C1 segment of cervical spinal cord (tissue), 14 donors: ENCODE measurements at places on chromosomes 5 and 9.

DNA sequence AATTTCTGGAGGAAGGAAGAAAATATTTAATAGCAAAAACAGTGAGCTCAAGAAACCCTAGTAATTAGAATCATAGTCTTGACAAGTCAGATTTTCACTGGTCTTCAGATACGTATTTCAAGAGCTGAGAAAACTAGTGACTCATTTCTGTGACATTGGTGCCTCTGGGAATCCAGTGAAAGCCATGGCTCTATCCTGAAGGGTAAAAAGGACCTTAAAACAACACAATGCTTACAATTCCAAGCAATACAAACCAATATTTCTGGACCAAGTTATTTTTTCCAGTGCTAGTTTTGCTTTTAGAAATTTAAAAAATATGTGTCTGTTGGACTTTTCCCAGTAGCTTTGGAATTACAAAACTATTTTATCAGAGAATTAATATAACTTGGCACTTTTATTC is 140.3 kb downstream of the LPAR1 start:
- DNase-seq, result no peak

DNA sequence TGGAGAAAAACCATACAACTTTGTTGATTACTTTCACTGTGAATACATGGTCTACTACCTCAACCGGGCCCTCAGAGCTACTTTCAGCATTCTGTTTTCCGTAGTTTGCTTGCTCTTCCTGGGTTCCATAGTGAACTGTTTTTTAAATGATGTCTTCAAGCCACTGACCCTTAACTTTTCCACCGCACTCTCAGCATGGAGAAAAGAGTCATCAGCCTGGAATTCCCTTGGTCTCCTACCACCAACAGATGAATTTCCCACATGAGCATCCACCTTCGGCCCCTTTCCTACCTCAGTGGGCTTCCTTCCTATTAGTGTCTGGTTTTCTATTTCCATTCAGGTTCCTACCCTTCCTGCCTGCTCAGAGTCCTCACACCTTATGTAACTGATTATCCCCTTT is 135.9 kb upstream of the ADAMTSL1 start:
- no peak for DNase-seq

DNA sequence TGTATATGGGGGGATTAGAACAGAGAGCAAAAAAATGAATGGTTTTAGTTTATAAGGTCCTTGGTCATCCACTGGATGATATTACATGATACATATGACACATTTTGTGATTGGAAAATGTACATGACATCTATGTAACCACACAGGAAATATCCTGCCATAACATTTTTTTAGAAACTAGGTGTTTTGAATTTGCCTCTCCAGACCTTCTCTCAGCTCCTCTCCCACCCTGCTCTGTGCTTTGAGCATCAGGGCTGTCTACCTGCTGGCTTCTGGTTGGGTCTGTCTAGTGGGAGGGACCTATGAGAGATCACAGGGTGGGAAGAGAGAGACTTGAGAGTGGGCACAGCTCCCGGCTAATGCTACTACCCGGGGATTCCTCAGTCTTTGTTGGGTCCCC is 24.4 kb downstream of the AKNA start:
- DNase-seq, result no peak

DNA sequence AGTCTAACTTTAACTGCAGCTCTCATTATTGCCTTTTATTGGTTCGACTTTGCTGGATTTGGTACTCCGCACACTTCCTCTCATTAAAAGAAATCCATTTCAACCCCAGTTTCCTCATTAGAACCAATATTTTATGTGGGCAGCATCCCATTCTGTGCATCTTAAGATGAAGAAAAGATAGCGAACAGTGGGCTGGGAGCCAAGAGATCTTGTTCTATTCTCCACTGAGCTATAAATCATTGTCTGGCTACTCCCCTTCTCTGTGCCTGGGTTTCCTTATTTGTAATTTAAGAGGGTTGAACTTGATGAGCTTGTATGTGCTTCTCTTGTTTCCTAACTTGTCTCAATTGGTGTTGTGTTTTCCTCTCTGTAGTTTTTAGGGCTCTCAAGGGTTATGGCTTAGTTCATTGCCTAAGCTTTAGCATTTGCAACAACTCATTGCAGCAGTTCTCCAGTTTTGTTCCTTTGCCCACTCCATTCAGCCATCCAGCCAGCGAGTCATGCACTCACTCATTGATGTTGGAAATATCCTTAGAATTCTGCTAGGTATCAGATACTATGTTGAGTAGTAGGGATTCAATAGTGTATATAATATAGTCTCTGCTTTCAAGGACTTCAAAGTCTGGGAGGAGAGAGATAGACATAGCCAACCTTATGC is 273.3 kb upstream of the TNC start:
- DNase-seq, result no peak

- no peak for DNase-seq
These were observed 48.9 kb upstream of the TTC23L start for GRCh38 chr5:34790069-34790468.

GRCh38 chr5:95519681-95520080 is 35.1 kb downstream of the SKIC3 start:
- DNase-seq, result no peak

DNA sequence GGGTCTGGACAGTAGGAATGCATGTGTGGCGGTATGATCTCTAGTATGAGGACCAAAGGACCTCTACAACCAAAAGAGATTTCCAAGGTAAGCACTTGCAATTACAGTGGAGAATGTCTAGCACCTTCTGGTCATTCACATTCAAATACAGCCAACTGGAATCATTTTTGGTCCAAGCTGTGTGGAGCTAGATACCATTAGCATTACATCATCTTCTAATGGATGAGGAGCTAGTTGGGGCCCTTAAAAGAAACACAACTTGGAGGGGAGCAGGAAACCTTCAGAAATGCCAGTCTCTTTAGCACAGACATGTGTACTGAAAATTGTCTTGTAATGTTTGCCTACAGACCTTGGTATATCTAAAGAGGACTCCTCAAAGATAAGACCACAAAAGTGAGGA is 244.7 kb downstream of the BNC2 start:
- DNase-seq, result no peak

DNA sequence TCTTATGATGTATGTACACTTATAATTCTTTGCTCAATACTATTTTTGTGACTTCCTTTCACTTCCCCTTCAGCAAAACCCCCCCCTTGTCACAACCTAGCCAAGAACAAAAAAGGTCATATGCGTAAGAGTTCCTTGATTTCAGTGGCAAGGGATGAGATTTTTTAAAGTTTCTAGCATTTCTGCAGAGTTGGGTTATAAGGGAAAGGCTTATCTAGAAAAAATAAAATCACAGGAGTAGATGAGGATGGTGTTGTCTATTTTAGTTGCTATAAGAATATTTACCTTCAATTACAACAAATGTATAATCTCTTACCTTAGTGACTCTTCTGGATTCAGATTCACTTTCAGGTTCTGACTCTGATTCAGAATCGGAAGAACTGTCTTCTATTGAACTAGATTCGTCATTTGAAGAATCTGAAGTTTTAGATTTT is 184.6 kb downstream of the AP3B1 start:
- DNase-seq, result no peak

DNA sequence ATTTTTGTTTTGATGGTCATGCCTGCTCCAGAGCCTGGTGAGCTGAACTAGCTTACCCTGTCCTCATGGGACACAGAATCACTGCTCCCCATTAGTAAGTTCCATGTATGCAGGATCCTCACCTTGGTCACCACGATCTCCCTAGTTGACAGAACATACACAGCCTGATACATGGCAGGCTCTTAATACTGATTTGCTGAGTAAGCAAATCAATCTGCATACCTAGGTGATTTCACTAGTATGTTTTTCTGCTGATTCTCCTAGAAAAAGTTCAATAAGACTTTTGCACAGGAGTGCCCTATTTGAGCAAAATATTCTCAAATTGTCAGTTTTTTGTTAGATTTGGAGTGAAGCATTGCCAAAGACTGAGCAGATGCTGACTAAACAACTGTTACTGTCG is 113.7 kb downstream of the ACER2 start:
- DNase-seq, result no peak

DNA sequence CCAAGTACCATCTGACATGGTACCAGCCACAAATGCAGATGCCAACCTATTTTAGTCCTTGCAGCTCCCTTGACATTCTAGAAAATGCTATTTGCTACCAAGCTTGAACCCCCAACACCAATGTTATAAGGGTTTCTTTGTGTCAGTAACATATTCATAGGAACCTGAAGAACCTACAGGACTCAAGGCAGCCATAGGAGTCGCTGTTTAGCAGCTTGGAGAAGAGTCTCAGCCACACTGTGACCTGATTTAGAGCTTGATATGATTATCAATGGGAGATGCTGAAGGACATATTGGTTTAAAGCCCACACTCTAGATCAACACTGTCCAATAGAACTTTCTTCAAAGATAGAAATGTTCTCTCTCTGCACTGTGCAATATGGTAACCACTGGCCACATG is 6.4 kb upstream of the ZFR start:
- no peak for DNase-seq

DNA sequence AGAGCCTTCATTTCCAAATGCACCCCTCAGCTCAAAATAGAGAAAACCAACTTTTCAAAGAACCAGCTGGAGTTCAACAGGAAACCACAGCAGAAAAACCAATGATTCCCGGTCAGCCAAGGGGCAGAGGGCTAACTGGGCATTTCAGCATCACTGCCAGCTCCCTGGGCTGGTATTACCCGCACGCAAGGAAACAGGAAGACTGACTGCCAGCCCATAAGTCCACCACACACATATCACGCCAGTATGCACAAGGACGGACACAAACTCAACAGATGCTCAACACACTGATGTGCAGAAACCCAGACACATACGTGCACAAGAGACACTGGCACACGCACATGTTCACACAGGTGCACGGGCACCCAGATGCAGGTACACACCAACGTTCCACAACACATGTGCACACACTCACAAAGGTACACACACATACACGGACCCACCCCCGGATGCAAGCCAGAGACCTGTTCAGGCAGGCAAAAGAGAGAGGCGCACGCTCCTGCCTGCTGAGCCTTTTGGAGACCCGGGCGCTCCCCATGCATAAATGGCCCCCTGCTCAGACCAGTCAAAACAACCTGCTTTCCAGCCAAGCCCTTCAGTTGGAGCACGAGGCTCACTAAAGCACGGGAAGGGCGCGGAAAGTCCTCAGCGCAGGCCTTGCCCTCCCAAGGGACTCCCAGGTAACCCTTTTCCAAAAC is 2.1 kb downstream of the ADAMTS2 start:
- DNase-seq, result no peak
